Activated CD4-positive, CD25-positive, alpha-beta regulatory T cell (primary cell): ENCODE measurements at places on chromosomes 2 and 18.

DNA sequence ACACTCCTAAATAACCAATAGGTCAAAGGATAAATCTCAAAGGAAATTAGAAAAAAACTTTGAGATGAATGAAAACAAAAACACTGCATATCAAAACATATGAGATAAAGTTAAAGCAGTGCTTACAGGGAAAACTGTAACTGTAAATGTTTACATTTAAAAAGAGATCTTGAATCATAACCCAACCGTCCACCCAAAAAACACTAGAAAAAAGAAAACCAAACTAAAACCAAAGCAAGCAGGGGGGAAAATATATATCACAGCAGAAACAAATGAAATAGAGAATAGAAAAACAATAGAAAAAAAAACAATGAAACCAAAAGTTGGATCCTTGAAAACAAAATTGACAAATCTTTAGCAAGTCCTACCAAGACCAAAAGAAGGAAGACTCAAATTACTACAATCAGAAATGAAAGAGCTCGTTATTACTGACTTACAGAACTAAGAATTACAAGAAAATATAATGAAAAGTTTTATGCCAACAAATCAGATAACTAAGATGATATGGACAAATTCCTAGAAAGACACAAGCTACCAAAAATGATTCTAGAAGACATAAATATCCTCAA lies 65.6 kb downstream of the TLK1 start:
- no peak for DNase-seq

DNA sequence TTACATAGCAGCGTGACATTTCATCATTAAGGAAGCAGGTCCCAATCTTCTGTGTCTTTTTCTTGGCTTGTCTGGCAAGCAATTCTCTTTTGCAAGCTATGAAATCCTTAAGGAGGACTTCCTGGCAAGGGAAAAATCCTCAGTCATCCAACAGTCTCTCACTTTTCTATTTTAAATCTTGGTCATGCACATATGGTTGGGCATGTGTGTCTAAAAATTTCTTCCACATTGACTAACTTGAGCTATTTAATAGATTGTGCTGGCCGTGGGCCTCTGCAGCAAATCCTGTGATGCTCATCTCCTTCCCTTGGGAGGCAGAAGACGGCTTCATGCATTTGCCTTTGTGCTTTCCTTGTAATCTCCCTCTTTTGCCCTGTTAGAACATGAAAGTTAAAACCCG lies 634.3 kb upstream of the FANCL start:
- no peak for DNase-seq

DNA sequence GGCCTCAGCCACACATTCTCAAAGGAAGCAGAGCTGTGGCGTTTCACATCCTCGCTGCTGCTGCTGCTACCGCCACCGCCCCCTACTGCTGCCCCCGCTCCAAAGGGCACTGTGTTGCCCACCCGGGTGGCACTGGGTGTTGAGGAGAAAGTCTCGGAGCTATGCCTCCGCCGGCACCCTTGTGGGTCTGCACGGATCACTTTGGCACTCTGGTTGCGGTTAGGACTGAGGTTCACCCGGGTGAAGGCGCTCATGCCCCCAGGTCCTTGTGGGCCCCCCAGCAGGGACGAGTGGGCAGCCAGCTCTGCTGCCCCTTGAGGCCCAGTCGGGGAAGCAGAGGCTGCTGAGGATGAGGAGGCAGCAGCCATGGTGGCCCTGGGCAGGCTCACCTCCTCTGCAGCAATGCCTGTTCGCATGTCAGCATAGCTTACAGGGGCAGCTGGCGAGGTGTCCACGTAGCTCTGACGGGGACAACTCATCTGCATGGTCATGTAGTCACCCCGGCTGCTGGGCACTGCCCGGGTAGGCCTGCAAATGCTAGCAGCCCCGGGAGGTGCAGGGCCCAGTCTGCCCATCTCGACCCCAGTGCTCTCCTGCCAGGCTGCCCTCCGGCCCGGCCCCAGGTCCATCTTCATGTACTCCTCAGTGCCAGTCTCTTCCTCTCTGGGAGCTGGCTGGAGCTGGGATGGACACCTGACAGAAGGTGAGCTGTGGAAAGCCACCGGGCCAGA lies 4.2 kb downstream of the IRS1 start:
- DNase-seq = no peak

GRCh38 chr2:3314626-3315025 lies 63.0 kb downstream of the EIPR1 start:
- DNase-seq = no peak

GRCh38 chr2:155902635-155903034 lies 429.9 kb downstream of the NR4A2 start:
- no peak for DNase-seq

GRCh38 chr18:23032030-23032582 lies 99.0 kb downstream of the RBBP8 start:
- no peak for DNase-seq

DNA sequence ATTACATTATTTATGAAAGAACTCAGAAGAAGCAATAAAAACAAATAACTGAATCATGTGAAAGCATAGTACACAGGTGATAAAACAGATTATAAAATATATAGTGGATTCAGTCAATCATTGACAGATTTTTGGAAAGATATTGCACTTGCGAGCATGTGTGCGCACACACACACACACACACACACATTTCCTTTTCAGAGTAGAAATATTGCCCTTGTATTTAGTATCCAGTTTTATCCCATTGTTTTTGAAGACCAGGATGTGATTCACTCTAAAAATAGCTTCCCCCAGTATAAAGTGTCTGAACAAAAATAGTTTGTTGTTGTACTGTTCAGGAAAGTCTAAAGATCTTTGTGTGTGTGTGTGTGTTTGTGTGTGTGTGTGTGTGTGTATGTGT lies 145.5 kb downstream of the CALCRL start:
- no peak for DNase-seq

- no peak for DNase-seq
Observed at GRCh38 chr2:70615222-70615621, 61.6 kb upstream of the TGFA start.

DNA sequence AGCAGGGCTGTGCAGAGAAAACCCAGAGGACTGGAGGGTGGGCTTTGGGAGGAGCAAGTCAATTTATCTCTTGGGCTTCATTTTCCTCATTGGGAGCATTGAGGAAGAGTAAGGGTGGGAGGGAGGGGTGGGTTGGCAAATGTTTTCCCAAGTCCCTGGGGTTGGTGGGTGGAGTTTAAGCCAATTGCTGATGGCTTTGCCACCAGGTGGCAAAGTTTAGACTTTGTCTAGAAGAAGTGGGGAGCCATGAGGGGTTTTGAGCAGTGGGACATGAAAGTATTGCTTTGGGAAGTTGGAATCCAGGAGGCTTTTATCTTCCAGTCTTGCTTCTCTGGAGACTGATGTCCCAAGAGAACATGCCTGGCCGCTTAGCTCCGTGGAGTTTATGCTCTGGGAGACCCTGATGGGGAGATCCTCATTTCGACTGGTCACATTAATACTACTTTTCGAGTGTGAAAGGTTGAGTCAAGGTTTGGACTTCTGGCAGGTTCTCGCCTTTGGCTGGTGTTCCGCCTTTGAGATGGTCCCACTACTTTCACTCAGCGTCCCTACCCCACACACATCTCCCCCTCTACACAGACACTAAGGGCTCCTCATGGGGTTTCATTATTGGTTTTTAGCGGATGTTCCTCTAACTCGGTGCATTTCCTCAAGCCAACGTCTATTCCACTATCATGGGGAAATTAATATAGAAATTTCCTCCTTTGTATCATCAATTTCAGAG lies 126.7 kb downstream of the PRKCE start:
- DNase-seq = no peak

- no peak for DNase-seq
Observed at GRCh38 chr2:237407700-237408099, 6.3 kb downstream of the COL6A3 start.

- DNase-seq = no peak
Observed at GRCh38 chr2:122883849-122884248, 1128.4 kb downstream of the TSN start.

DNA sequence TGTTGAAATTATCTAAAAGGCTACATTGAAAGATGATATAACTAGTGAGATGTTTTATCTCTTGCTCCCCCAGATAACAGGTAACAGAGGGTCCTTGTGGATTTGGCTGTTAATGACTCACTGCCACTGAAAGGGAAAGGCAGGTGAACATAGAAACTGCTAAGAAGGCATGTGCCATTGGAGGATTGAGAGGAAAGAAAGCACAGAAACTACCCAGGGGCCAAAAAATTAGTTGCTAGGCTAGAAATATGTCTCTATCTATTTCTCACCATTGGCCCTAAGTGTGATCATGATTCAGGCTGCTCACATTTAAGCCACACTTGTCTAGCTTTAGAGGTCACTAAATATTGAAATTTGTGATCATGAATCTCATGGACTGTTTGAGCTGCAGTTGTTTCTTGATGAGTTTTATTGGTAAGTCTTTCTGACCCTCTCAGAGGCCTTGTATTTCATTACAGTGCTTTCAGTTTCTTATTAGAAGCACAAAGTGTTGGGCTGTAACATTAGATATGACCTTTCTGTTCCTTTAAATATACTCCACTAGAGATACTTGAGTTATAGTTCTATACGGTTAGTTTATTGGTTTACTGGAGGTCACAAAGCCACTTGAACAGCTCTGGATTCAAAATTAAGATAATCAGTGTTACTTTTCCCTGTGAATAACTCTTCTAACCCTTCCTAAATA lies 26.2 kb downstream of the NAB1 start:
- DNase-seq = no peak

- DNase-seq = no peak
Observed at GRCh38 chr18:80200932-80201672, 46.2 kb downstream of the PARD6G start.

- DNase-seq = no peak
Observed at GRCh38 chr18:77127769-77128671, 4.6 kb downstream of the MBP start.

- DNase-seq = no peak
Observed at GRCh38 chr18:57446322-57446721, 11.1 kb downstream of the ONECUT2 start.

GRCh38 chr2:15539999-15540398 lies 21.1 kb downstream of the NBAS start:
- no peak for DNase-seq

DNA sequence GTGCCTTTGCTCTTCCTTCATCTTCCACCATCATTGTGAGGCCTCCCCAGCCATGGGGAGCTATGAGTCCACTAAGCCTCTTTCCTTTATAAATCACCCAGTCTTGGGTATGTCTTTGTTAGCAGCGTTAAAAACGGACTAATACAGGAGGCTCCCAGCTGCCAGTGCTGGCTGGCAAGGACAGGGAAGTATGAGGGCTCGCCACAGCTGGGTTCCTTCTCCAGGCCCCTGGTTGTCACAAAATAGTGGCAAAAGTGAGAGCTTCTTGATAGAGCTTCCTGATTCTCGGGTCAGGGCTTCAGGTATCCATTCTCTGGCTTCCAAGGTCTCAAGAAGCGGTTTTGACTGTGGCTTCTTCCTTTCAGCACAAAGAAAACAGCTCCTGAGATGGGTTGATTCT lies 85.0 kb downstream of the ZNF516 start:
- no peak for DNase-seq

- no peak for DNase-seq
Observed at GRCh38 chr2:173400760-173401159, 46.1 kb downstream of the CDCA7 start.

GRCh38 chr2:40666398-40666797 lies 214.5 kb upstream of the SLC8A1 start:
- no peak for DNase-seq

GRCh38 chr2:43325107-43325811 lies 98.9 kb upstream of the ZFP36L2 start:
- no peak for DNase-seq

- DNase-seq = no peak
Observed at GRCh38 chr2:70489165-70489564, 64.5 kb downstream of the TGFA start.

DNA sequence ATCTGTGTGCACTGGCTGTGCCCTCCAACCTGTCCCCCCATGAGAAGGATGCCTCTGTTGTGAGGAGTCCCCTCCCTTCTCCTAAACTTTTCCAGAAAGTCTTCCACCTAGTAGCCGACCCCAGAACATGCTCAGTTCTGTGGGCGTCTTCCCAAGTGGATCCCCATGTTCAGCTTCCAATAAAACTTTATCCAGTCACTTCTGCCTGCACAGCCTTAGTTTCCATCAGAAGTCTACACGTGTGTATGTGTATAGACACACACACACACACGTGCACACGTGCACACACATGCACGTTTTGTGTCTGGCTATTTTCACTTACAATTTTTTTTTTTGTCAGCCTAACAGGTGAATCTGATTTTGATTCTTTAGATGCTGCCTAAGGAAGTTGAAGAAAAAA lies 115.1 kb downstream of the RTP5 start:
- no peak for DNase-seq

GRCh38 chr2:78541088-78541450 lies 484.4 kb upstream of the REG3G start:
- no peak for DNase-seq

DNA sequence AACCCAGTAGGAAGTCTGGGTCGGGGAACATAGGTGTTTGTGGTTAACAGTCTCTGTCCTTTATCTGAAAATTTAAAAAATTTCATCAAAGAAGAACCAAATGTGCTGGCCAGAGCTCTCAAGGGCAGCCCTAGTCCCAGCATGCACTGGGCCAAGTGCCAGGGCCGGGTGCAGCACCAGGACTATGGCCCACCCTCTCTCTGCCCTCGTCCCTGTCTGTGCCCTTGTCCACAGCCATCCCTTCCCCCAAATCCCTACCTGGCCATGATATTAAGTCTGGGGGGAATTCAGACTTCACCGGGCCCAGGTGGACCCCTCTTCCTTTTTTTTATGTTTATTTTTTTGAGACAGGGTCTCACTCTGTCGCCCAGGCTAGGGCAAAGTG lies 14.4 kb upstream of the ZFP36L2 start:
- no peak for DNase-seq

GRCh38 chr2:238699307-238700116 lies 148.4 kb upstream of the TWIST2 start:
- no peak for DNase-seq

- DNase-seq = peak; percentile 36
Observed at GRCh38 chr2:240997856-240998705, at the start of gene SNED1. Gene SNED1, plus strand, starts transcription at chr2:240998618. Its CDS starts 220 bp downstream, at chr2:240998838.

DNA sequence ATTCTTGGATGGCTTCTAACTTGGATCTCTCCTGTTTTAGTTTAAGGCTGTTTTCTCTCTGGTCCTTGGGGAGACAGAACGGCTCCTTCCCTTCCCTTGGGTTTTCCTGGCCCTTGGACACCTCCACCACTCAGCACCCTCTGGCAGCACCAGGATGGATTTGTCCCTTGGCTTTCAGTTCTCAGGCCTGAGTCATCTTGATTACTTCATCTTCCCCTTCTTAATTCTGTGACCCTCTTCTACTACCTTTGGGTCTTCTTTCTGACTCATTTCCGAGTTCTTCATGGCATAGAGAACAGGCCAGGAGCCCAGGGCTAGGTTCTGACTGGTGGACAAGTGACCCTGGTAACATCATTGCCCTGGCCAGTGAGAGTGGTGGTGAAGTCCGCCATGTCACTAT lies 14.9 kb downstream of the IGFBP2 start:
- DNase-seq = no peak

GRCh38 chr2:58891828-58892377 lies 650.8 kb upstream of the FANCL start:
- DNase-seq = no peak

DNA sequence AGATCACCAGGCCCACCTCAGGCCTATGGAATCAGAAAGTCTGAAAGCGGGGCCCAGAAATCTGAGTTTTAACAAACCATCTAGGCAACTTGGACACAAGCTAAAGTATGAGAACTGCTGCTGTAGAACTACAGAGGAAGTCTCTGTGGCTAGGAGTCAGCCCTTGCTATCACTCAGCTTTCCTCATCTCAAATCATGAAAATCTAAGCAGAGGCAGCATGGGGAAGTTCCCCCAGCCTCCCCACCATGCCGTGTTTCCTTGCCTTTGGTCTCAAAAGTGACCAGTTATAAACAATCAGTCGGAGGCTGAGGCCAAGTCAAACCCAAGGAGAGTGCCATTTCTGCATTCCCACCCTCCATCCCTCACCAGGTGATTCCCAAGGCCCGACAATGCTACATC lies 404.7 kb downstream of the BCL11A start:
- DNase-seq = no peak
